NCI-H2081 treated with DMSO at 0.1 percent for 48 hours (cell line): ENCODE measurements at places on chromosomes 7 and 10.
A peak's percentile ranks its signal among the peaks of the same experiment; 100 is the strongest.

DNA sequence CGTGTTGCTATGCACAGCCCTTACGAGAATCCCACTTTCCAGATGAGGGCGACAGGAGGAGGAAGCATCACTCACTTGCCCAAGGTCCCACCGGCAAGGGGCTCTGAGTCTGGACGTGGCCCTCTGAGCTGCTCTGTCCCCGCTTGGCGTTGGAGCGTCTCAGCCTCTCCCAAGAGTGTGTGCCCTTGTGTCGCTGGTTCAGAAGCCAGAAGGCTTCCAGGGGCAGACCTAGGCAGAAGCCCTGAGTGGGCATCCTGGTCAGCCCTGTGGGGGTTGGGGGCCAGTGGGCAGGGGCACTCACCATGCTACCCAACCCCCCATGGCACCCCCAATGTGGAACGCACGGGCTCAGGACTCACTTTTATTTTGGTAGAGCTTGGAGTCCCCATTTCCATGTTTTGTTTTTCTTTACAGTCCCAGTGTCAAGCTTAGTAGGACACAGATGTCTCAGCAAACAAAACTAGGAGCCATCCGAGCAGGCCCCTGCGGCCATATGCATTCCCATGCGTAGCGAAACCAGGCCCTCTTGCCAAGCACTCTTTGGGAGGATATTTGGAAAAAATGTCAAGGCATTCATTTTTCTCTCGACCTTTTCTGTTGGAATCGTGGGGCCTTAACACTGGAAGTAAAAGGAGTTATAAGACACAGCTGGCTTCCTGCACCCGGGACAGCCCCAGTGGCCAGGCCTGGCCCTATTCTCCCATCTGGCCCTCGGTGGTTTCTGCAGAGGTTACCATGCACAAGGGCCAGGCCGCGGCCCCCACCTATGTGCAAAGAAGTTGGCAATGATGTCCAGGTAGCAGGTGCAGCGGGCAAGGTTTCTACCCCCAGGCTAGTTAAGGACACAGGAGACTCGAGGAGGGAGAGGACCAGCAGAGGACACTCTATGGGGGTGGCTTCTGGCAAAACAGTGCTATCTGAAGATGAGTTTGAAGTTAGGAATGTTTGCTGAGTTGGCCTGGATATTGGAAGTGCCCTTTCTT lies 97.0 kb downstream of the LHPP start:
- DNase-seq = no peak

GRCh38 chr7:15554081-15554480 lies 7.7 kb downstream of the AGMO start:
- DNase-seq = no peak

DNA sequence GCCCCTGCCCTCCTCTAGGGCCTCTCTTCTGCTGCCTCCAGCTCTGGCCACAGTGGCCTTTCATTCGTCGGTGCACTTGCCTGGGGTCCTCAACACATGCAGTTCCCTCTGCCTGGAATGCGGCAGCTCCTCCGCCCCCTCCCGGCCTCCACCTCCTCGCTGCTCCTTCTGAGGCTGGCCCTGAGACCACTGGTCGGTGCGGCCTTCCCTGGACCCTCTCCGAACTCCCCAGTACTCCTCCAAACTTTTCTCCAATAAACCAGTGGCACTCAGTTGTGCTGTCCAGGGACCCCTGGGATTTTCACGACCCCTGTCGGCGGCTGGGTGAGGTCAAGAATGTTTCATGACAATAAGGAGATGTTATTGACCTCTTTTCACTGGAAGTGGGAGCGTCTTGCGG lies 53.5 kb downstream of the BMS1 start:
- DNase-seq = no peak

GRCh38 chr10:122225330-122225729 lies 45.8 kb upstream of the BTBD16 start:
- no peak for DNase-seq

- no peak for DNase-seq
These were observed 264.0 kb downstream of the ARL4A start for GRCh38 chr7:12951397-12951801.

DNA sequence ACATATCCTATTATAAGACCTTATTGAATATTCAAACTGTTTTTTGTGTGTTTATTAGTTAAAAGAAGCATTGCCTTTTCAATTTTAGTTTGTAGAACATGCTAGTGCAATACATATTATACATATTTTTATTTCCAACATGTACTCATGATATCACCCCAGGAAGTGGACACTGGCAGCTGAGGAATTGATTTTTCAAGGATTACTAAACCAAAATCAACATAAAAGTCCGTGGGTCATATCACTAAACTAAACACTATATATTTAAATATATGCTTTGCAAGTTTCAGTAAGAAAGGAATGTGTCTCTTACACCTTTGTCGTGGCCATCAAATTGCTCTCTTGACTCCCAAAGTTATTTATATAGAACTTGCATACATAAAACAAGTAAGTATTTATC lies 185.2 kb downstream of the AGMO start:
- DNase-seq = no peak

DNA sequence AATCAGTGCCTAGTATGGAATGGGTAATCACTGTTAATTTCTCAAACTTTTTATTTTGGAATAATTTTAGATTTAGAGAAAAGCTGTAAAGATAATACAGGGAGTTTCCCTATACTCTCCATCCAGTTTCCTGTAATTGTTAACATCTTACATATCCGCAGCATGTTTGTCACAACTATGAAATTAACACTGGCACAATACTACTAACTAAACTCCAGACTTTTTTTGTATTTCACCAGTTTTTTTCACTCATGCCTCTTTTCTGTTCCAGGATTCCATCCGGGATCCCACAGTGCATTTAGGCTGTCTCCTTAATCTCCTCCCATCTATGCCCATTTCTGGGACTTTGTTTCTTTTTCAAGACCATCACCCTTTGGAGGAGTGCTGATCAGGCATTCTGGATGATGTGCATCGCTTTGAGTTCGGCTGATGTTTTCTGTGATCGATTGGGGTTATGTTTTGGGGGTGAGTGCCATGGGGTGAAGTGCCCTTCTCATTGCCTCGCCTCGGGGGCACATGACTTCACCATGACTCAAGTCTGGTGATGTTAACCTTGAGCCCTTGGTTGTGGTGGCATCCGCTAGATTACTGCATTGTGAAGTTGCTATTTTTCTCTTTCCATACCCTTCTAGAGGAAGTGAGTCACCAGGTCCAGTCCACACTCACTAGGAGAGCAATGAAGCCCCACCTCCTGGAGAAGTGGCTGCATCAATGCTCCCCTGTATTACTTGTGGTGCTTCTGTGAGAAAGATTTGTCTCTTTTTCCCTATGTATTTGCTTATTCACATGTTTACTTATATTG lies 43.9 kb upstream of the GRB10 start:
- DNase-seq = no peak

DNA sequence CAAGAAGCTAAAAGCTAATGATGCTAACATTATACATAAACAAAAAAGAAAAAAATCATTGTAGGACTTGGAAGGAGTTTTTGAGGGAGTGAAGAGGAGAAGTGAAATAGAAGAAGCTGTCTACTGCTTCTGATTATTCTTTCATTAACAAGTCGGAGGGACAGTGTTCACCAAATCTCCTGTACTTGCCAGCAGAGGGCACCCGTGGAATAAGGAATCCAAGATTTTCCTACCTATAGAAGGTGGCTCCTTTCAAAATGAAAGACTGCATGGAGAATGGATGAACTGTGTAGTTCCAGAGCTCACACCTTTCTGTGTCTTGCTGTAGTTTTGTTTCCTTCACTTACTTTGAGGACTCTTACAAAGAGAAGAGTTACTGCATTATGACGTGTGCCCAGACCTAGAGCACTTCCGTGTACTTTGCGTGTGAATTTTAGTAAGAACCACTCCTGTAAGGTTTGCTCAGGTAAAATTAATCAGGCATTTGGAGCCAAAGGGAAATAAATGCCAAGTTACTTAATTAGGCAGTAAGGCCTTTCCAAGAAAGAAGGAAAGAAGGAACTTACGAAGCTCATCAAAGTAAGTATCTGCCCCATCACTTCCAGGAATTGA lies 145.1 kb downstream of the SEMA3D start:
- peak; percentile 67 for DNase-seq

DNA sequence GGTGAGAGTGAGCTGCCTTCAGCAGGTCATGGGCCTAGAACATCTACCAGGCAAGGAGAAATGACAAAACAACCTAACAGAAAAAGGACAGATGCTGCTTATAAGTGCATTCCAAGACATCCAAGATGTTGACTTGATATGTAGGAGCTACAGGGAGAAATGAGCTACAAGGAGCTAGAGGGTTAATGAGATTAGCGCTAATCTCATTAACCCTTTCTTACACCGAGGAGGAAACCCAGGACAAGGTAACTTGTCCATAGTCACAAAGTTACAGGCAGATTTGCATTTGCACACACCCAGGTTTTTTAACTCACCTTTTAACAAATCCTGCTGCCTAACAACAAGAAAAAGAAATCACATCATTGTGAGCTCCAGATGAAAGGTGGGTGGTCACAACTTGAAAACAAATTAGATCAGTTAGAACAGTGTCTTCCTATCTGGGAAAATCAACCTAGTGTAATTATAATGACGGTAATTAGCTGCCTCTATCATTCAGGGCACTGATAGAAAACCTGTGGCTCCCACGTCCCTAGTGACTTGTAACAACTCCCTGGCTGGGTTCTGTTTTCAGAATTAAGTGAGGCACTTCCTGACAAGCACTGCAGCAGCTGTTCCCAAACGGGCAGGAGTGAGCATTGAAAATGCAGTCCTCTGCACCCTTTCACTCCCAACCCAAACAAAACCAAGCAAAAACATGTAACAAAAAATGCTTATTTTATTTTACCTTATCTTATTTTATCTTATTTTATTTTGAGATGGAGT lies 5.7 kb downstream of the KIAA1549 start:
- no peak for DNase-seq

DNA sequence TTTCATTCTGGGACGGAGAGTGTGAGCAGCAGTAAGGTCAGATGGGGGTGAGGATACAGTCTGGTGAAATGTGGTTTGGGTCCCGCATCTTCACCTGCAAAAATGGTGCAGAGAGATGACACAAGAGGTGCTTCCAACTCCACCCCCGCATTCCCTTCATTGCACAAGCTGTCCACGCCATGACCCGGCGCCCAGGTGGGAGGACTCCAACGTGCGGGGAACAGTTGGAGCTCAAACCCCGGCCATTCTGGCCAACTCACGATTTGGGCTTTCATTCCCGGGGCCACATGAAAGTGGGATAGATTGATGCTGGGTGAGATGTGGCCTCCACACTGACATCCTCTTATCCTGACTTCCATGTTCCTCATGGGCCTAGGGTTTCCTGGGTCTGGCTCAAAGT lies 34.6 kb upstream of the ZNF273 start:
- DNase-seq = no peak

DNA sequence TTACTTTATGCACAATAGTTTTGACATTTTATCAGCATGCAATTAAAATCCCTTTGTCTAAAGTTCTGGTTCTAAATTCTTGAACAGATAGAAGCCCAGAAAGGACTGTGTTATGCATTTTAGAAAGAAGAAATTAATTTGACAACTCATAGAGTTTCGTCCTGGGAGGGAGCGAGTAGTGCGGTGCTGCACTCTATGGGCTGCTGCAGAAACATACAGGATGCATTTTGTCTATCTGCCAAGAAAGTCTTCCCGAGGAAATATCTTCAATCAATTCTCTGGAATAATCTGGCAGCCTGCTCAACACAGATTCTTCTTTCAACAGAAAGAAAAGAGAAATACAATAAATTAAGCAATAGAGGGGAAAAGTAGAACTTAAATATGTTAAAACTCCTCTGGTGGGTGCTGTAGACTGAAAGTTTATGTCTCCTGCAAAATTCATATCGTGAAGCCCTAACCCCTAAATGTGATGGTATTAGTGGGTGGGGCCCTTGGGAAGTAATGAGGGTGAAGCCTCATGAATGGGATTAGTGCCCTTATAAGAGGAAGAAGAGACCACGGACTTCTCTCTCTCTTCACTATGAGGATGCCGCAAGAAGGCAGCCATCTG lies 39.0 kb upstream of the IFRD1 start:
- DNase-seq = peak; percentile 21
